ENCODE measurements at places on chromosomes 13 and 19.

- peak; percentile 31 for DNase-seq
Measured at GRCh38 chr19:4896372-4896771, 6.3 kb downstream of the ARRDC5 start.

- DNase-seq = no peak
Measured at GRCh38 chr13:26583662-26584061, 26.2 kb downstream of the WASF3 start.

DNA sequence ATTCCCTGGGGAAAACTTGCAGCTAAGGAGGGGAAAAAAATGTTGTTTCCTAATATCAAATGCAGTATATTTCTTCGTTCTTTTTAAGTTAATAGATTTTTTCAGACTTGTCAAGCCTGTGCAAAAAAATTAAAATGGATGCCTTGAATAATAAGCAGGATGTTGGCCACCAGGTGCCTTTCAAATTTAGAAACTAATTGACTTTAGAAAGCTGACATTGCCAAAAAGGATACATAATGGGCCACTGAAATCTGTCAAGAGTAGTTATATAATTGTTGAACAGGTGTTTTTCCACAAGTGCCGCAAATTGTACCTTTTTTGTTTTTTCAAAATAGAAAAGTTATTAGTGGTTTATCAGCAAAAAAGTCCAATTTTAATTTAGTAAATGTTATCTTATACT, 33.6 kb downstream of the TNFSF11 start:
- DNase-seq = no peak

DNA sequence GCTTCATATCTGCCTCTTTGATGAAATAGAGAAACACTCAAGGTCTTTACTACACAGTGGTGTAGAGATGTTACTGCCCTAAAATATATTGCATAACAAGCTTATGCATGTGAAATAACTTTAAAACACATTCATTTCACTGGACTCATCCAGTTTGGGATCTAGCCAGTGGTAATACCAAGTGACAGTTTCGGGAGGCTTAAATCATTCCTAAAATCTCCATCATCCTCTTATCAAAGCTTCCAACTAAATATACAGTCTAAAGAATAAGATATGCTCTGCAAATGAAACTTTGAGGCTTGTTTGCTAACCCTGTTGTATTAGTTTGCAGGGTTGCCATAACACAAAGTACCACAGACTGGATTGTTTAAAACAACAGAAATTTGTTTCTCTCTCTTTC, 52.8 kb downstream of the THSD1 start:
- no peak for DNase-seq

GRCh38 chr19:30744741-30745475, 372.7 kb downstream of the ZNF536 start:
- no peak for DNase-seq

DNA sequence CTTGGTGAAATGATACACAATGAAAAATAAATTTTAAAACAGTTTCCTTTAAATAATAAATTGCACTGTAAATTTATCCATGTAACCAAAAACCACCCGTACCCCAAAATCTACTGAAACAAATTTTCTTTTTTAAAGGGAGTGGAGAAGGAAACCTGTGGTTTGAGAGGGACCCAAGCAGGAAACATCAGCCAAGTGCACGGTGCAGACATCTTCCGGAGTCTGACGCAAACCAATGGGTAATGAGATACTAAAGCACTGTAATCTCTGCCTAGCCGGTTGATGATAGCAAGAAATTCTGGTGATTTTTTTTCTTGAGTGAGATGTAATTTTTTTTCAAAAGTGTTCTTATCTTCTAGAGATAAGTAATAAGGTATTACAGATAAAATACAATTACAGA, 115.4 kb downstream of the ABCC4 start:
- no peak for DNase-seq

- no peak for DNase-seq
Measured at GRCh38 chr19:36013280-36014011, 567 bp downstream of the ALKBH6 start.

GRCh38 chr19:35048911-35049411, 7.4 kb downstream of the HPN start:
- DNase-seq = no peak

DNA sequence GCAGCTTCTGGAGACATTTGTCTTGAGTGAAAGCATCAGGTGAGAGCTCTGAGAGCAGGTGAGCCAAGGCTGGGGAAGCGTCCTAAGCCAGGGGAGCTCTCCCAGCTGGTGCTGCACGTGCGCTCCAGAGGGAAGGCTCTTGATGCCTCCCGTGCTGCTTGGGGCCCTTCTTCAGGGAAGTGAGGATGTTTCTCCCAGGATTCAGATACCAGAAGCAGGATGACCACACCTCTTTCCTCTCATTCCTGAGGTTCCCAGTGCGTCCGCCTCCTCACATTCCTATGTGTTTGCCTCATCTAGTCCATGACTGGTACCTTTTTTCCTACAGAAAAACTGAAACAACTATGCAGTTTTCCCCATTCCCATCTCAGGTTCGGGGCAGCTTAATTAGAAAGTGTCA, 231.0 kb upstream of the IRS2 start:
- DNase-seq = peak; percentile 83

GRCh38 chr19:39362682-39363657, 20.7 kb downstream of the SAMD4B start:
- DNase-seq = no peak

- DNase-seq = no peak
Measured at GRCh38 chr13:31887286-31887685, 144.3 kb upstream of the FRY start.

DNA sequence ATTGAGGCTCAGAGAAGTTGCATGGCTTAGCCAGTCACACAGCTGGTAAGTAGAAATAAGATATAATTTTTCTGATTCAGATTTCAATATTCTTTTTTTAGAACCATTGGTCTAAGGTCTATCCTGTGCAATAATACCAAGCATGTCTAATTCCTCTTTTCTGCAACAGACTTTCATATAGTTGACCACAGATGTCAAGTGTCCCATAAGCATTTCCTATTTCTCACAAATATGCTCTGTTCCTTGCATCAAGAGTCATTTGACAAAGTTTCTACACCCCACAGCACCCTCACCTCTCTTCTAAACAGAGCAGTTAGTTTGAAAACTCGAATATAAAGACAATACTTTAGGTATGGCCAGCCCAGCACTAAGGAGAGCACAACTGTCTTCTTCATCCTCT, 26.8 kb upstream of the SACS start:
- DNase-seq = no peak

DNA sequence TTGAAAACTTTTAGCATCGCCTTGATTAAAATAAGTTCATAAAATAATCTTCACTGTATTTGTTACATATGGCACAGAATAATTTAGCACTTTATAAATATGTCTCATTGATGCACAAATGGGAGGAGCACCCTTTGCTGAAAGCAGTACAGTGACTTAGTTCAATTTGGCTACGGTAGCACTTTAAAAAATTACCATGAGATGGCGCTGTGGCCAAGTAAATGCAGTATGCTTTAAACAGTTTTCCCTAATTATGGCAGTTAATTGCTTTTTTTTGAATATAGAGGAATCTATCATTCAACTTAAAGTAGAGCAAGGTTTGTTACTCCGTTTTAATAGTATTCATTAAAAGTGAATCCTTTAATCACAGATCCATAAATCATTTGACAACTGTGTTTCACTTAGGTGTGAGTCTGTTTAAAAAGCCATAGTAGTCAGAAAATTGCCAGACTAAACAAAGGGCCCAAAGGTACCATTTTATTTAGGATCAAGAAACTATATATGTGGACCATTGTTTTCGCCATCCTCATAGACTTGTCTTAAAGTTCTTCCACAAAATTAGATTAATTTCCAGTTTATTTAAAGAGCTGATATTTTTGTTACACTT, 34.7 kb upstream of the ESD start:
- peak; percentile 14 for DNase-seq

DNA sequence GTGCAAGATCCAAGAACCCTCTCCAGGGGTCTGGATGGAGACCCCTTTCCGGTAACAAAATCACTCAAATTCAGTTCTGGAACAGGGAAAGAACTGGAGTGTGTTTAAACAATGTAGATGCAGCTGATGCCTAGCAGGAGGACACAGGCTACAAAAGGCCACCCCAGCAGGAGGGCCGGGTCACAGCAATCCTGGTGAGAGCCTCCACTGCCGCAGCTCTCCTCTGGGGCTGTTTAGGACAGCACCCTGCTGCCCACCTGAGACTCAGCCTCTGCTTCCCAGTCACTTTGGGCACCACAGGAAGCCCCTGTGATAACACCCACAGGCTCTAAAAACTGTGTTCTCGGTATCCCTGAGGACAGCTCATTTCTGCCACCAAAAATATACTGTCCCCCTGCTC, 318.7 kb upstream of the NBEA start:
- DNase-seq = no peak

GRCh38 chr13:114237415-114238112, 2.9 kb downstream of the CDC16 start:
- no peak for DNase-seq

DNA sequence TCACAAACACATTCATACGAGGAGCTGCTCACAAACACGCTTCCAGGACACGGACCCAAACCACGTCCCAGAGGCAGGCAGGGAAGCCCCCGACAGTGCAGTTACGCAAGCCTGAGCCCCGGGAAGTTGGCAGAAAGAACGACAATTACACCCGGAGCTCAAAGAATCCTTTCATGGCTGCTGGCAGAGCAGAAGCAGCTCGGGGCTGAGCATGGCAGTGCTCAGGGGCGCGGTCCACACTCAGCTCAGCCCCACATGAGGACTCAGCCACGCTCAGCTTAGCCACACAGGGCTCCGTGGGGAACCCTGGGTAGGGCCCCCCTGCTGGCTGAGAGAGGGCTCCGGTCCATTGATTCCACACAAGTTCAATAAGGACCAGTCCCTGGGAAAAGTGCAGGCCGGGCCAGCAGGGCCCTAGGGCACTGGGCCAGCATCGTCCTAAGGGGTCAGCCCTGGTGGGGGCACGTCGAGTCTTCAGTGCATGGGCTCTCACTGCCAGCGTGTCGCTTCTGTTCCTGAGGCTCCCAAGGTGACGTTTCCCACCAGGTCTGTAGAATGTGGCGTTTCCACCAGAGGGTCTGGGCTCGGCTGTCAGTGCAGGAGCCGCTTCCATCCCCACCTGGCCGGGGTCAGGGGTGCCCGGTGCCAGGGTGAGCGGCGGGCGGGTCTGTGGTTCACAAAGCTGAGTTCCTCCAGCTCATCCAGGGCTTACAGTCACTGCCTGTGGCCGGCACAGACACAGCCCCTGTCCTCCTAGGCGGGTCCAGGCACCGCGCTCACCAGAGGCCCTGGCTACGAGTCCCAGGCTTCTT, 23.1 kb downstream of the GAS6 start:
- DNase-seq = no peak

DNA sequence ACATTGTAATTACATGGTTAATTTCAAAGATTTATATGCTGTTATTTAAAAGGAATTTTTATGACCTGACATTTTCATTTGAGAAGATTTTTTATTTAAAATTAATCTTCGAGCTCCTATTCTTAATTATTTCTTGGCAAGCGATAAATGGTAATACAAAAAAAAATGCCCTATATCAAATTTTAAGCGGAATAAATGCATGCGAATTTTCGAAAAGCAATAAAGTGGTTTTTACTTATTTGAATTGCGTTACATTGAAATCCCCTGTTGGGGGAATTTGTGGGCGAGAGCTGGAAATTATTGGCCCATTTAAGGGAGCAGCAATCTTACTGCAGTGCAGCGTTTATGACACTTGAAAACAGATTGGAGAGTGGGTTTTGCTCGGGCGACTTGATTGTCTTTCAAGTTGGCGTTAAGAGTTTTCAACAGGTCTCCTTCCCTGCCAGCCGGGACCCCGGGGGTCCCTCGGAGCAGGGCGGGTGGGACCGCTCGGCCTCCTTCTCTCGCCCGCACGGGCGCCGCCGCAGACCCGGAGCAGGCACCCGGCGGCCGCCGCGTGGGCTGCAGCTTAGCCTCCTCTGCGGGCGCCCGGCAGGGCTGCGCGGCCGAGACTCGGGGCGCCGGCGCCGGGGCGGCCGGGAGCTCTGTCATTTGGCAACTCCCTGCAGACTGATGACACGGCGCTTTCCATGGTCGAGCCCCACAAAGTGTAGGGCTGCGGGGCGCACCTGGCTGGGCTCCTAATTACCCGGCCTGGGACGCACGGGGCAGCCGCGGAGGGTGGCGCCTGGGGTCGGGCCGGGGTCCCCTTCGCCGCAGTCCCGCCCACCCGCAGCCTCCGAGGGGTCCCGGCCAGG, 255.1 kb upstream of the SOX21 start:
- DNase-seq = peak; percentile 49

- no peak for DNase-seq
Measured at GRCh38 chr13:54627646-54628372, 1599.2 kb downstream of the OLFM4 start.

- no peak for DNase-seq
Measured at GRCh38 chr13:37995092-37995491, 125.5 kb upstream of the TRPC4 start.

- no peak for DNase-seq
Measured at GRCh38 chr13:20848203-20848602, 54.3 kb downstream of the XPO4 start.

- DNase-seq = no peak
Measured at GRCh38 chr13:108225440-108225839, 7.2 kb downstream of the ABHD13 start.

GRCh38 chr13:109783447-109783814, 3.0 kb downstream of the IRS2 start:
- DNase-seq = no peak

- DNase-seq = no peak
Measured at GRCh38 chr13:43246382-43246781, 223.0 kb downstream of the DNAJC15 start.

DNA sequence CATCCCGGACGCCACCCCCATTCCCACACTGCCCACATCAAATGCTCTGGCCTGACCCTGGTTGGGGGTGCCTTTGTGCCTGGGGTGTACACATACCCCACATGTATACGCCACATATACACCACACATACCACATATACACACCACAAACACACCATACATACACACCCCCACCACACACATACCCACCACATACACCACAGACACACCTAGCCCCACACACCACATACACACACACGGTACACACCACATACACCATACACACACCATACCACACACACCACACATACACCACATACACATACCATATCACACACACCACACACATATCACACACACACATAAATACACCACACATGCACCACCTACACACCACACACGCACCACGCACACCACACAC, 10.2 kb downstream of the ERFL start:
- DNase-seq = no peak

- DNase-seq = no peak
Measured at GRCh38 chr19:13058951-13059660, 43.6 kb downstream of the LYL1 start.

DNA sequence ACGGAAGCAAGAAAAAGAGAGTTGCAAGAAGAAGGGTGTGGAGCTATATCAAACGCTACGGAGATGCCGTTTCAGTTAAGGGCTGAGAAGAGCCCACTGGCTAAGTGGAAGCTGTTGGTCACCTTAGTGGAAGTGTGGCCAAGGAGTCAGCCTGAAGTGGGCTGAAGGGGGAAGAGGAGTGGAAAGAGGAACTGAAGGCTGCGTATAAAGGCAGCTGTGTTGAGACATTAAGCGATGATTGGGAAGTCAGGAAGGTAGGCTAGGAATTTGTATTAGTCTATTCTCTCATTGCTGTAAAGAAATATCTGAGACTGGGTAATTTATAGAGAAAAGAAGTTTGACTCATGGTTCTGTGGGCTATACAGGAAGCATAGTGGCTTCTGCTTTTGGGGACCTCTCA, 14.1 kb upstream of the FRY start:
- DNase-seq = no peak

GRCh38 chr13:46296921-46297320, 85.2 kb downstream of the LRRC63 start:
- DNase-seq = peak; percentile 21
